Sigmoid colon (tissue), 7 donors: ENCODE measurements at places on chromosomes 3 and 15. TPM values are rescaled to one million over a fixed set of nuclear protein-coding genes. Genes with fewer than 3 reads are reported as not detected.

The TCTA gene
- total RNA-seq = 17.2 TPM

The EXD1 gene
- not detected for total RNA-seq

The ARGFX gene
- total RNA-seq = not detected

The HCN4 gene
- total RNA-seq = not detected

The TMEM207 gene
- not detected for total RNA-seq

DNA sequence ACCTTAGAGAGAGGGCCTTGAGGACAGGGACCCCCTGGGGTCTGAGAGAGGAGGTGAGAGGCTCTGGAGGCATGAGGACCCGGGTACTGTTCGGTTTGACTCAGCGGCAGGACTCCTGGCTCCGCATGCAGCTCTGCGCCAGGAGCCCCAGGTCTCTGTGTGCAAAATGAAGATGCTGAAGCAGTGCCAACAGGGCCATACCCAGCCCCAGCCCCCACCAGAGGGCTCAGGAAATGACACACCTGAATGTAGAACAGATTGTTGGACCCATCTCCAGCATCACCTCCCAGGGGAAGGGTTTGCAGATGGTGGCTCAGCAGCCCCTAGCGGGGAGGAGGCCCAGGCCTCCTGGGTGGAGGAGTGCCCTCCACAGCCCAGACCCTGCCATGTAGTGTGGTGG lies 30.2 kb downstream of the EPHB3 start:
- no peak for DNase-seq

- DNase-seq = no peak
Measured at GRCh38 chr15:56034514-56034913, 41.1 kb upstream of the NEDD4 start.

GRCh38 chr3:124266487-124266886 lies 274.6 kb upstream of the ROPN1 start:
- DNase-seq = no peak
